Neural progenitor cell (in vitro differentiated cells): ENCODE measurements at places on chromosomes 6 and 20. TPM values are rescaled to one million over a fixed set of nuclear protein-coding genes. Genes with fewer than 3 reads are reported as not detected.

- DNase-seq, result no peak
These were observed 31.0 kb upstream of the PSMF1 start for GRCh38 chr20:1087311-1087905.

DNA sequence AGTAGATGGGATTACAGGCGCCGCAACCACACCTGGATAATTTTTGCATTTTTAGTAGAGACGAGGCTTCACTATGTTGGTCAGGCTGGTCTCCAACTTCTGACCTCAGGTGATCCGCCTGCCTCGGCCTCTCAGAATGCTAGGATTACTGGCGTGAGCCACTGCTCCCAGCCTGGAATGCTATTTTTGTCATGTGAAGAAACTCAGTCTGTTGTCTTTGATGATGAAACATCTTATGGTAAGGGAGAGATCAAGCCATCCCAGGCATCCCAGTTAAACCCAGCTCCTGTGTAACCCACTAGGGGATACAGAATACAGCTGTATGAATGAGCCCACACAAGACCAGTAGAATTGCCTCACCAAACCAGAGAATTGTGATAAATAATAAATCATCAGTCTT lies 83.6 kb upstream of the RBM24 start:
- no peak for DNase-seq

DNA sequence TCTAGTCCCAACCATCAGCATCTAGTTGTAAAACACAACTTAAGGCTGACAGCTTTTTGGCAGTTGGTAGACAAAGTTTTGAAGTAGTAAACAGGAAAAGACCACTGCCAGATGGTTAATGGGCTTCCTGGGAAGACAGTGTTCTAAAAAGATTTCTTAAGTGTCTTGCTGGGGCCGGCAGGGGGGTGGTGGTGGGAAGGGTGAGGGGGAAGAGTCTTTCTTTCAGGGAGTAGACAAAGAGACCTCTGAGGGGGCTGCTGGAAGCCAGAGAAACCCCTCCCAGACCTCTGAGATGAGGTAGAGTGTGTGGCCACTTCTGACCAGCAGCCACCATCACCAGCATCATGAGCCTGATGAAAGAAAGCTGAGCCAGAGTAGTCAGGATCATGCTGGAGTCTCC lies 784.9 kb downstream of the TENT5A start:
- DNase-seq, result peak; percentile 27

DNA sequence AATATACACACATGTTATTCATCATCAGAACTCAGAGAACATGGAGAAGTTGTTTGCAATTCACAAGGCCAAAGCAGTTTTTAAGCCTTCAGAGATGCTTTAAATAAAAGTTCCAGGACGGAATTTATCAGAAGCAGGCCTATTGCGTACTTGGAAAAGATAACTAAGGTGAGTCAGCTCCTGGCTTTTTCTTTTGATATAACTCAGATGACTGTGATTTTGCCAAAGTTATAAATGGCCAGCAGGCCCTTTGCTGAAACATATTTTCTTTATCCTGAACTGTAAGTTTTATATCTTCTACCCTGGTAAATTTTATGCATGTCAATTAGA lies 55.0 kb upstream of the PLCB1 start:
- DNase-seq, result no peak

DNA sequence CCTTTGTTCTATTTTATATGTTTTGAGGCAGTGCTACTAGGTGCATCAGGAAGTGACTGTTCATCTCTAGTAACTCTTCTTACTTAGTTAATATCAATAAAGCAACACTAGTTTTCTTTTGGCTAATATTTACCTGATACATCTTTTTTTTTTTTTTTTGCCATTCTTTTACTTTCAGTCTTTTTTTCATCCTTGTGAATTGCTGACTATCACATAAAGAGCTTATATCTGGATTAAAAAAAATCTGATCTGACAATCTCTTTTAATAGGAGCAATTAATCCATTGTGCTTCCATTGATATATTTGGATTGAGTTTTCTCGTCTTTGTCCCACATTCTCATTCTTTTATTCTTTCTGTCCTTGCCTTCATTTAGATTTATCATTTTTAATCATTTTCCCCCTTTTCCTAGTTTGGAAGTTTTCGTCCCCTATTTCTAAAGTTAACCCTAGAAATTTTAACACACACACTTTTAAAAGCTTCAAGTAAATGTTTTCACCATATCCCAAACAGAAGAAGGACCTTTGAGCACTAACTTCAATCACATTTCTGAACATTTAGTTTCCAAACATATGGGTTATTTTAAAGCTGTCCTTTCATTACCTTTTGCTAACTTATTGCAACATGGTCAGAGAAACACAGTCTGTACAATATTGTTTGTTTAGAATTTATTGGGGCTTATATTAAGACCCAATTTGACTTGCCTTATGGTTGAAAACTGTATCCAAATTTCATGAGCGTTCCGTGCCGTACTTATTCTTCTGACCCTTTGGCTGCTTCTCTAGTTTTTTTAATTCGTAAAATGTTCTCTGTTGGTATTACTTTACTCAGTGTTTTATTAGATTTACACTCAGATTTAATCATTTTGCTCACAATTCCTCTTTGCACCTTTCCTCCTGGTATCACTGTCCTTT lies 63.0 kb downstream of the SYCP2L start:
- DNase-seq, result no peak

DNA sequence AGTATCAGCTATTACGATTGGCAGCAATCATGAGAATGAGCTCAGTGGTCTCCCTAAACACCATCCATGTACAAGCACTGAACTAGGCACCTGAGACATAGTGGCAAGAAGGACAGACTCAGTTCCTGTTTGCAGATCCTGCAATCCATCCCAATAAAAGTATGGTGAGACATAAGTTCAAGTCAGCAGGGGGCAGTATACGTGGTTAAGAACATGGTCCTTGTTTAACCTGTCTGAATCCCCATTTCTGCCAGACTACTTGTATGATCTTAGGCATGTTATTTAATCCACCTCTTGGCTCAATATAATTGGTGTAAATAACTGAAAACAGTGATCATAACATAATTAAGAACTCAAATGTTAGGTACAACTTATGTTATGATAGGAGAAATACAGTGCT lies 33.2 kb upstream of the PNISR start:
- DNase-seq, result peak; percentile 51

- DNase-seq, result peak; percentile 55
These were observed 77.0 kb upstream of the DTNBP1 start for GRCh38 chr6:15739867-15740266.

DNA sequence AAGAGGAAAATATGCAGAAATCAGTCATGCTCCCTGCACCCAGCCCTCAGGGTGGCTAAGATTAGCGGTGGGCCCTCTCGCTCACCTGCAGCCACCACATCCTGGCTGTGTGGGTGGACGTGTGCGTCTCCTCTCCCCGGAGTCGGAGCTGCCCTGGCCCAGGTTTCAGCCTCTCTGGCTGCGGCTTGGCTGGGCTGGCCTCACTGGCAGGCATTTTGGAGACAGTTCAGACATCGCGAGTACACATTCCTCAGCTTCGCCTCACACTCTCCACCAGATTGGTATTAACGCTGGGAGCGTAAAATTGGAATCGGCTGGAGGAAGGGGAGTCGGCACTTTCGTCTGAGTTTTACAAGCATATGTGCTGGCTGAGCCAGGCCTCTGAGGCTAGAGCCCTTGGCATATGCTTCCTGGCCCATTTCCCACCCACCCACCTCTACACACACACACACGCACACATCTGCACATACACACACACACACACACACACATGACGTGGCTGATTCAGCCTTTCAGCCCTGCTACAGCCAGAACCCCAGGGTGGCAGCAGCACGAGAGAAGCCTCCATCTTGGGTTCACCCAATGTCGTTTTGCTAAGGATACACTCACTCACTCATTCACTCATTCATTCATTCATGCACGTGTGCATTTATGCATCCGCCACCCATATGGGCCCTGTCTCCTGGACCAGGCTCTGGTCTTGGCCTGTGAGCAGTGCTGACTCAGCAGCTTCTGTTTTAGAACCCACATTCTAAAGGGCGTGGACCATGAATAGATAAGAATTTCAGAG lies 42.9 kb downstream of the BCAS4 start:
- DNase-seq, result no peak

DNA sequence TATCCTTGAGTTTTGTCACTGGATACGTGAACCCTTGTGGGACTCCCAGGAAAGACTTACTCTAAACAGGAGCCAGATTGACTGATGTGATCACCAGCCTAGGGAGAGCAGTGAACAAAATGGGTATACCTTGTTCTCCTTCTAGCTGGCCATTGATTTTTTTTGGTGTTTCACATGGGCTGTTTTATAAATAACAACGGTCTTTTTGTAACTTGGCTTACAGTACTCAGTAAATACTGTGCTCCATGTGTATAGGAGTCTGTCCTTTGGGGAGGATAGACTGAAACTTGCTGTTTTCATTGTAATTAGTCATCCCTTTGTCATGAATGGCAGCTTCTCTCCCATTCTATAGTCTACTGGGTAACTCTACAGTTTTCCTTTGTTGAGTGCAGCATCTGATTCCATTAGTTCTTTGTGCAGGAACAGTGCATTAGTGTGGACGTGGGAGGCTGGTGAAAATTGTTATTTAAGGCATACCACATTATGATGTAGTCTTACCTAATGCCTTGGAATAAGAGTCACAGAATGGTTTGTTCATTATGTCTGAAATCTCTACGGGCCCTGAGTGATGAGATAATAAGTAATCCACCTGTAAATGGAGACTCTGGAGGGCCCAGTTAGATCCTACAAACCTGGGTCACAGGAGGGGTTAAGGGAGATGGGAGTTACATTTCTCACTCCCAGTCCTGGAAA lies 89.5 kb downstream of the TIAM2 start:
- no peak for DNase-seq

GRCh38 chr6:18441251-18441979 lies 54.3 kb downstream of the RNF144B start:
- DNase-seq, result no peak

DNA sequence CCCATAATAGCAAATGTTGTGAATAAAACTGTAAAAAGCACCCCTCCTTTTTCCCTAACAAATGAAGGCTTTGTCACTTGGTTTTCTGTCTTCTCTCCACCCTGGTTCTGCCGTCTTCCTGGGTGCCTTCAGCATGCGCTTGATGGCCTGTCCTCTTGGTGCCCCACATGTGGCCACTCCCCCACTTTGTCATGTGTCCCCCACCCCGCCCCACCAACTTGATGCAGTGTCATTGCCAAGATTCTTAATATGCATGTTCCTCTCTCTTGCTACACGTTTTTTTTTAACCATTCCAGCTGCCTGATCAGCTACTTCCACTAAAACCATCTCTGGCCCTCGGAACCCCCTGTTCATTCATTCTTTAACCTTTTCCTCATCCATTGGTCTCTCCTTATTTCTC lies 340.3 kb downstream of the QKI start:
- no peak for DNase-seq

DNA sequence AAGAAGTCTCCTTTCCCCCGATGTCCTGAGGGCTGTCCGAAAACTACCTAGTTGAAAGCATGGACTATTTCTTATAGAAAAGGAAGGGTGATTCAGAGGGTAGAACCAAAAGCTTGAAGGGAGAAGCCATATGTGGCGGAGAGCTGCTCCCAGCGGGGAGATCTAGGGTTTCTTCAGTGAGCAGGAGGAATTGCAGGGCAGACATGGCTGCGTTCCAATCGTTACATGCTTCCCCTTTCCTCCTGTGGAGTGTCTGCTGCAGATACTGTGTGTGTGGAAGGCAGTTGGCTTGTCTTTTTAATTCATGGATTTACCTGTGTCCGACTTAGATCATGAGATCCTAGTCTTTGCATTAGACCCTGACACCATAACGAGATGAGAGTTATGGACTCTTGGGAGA lies 799.5 kb downstream of the QKI start:
- DNase-seq, result no peak

DNA sequence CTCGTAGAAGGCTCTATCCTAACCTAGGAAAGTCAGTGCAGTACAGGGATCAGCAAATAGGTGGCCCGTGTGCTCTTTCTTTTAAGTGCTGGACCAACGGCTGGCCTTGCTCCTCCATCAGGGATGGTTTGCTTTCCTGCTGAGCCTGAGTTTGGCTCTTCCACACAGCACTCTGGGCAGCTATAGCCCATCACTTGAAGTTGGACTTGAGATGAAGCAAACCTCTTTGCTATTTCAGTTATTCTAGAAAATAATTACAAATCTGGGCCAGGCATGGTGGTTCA lies 66.9 kb upstream of the KCNK16 start:
- peak; percentile 53 for DNase-seq

DNA sequence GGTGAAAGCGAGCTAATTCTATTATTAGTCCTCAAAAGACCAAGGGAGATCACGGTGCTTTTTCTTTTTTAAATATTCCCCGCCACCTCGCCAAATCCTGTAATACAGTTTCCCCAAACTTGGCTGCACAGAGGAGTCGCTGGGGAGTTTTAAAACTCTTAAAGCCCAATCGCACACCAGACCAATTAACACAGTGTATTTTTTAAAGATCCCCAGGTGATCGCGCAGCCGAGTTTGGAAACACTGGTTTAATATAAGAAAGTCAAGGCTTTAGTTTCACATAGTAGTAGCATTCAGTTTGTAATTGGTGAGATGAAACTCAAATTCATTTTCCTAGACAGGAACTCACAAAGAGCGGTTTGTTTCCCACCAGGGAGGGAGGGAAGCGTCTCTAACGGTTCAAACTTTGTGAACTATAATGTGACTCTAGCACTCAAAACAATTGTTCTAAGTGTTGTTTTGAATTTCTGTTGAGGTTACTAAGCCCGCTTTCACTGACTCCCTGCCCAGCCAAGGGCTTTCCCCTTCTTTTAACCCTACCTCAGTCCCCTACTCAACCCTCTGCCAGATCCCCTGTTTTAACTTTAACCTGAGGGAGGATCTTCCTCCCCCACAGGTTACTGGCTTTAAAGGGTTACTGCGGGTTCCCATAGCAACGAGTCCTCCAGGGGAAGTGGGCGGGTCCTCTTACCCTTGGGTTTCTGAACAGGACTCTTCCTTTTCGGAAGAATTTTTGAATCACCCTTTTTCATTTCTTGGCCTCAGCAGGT lies 25.7 kb upstream of the BTBD3 start:
- DNase-seq, result peak; percentile 95

DNA sequence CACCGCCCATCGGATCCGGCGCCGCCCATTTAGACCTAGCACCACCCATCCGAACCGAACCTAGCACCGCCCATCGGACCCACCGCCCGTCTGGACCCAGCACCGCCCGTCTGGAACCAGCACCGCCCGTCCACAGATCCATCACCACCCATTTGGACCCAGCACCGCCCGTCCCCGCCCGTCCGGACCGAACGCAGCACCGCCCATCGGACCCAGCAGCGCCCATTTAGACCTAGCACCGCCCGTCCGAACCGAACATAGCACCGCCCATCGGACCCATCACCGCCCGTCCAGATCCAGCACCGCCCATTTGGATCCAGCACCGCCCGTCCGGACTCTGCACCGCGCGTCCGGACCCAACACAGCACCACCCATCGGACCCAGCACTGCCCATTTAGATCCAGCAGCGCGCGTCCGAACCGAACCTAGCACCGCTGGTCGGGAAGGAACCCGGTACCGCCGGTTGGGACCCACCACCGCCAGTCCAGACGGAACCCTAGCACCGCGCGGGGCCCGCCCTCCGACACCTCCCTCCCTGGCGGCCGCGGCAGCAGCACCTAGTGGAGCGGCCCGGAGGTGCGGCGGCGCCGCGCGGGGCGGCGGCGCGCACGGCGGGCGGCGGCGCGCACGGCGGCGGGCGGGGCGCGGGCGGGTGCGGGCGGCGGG lies 348 bp upstream of the AFDN start:
- DNase-seq, result no peak

- no peak for DNase-seq
These were observed 862.3 kb upstream of the FLRT3 start for GRCh38 chr20:15199698-15200097.

Gene DEFB124
- total RNA-seq, result not detected in 2 replicates

Gene OR12D3
- total RNA-seq, result not detected in 2 replicates

Gene CTAGE9
- not detected in 2 replicates for total RNA-seq

Gene TCP11
- 0.25 TPM in 1 of 2 replicates, not detected in the other for total RNA-seq

Gene MEP1A
- total RNA-seq, result not detected in 2 replicates
